ENCODE measurements at places on chromosomes 5 and 9.

- DNase-seq, result no peak
Observed at GRCh38 chr9:133673258-133673655, 37.1 kb downstream of the DBH start.

DNA sequence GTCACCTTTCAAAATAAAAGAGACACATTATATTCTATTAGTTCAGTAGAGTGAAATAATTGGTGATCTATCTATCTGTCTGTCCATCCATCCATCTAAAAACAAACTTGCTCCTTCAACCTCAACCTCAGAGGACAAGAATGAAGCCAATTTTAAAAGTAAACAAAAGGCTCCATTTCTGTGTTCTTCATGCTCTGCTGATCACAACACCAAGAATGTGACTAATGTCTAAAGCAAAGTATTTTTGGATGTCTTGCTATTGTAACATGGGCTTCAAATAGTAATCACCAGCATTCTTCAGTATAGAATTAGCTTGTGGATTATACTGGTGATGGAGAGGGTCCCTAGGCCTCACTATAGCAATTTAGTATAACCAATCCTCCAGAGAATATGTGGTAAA lies 1304.4 kb downstream of the MAT2B start:
- no peak for DNase-seq

DNA sequence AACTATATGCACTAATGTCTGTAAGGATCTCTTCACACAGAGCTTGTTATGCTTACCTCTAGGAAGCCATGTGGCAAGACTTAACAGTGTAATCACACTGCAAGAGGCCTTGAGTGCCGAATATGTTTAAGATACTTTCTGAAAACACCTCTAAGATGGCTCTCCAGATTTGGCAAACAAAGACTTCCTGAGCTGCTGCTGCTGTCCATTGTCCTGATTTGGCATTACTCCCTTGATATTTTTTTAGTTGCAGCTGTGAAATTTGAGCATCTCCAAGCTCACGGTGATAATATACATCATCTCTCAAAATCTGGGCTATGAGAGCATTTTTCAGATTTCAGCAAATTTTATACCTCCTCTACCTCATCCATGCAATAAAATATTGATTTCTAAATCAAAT lies 384.5 kb upstream of the CDH6 start:
- no peak for DNase-seq

- DNase-seq, result no peak
Observed at GRCh38 chr5:73630765-73631164, 4.8 kb downstream of the ARHGEF28 start.

GRCh38 chr5:110021251-110021650 lies 331.5 kb downstream of the MAN2A1 start:
- DNase-seq, result no peak

- no peak for DNase-seq
Observed at GRCh38 chr5:6943197-6944112, 230.2 kb downstream of the TENT4A start.

- no peak for DNase-seq
Observed at GRCh38 chr5:84080908-84081307, 303.8 kb downstream of the EDIL3 start.

DNA sequence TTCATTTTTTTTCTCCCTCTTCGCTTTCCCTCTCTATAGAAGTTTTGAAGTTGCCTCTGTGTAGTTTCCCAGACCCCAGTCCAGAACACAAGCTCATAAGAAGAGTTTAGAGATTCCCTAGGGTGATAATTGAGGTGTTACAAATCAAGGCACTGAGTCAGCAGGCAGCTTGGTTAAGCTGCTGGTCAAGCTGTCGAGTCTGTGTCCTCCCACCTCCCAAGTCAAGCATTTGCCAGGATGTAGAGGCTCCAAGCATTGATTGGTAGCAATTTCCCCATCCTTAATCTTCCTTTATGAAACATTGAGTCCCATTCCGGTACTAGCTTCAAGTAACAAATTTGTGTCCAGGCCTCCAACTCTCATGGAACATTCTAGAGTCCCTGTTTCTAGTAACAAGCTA lies 47.5 kb upstream of the SLC1A1 start:
- DNase-seq, result no peak

- no peak for DNase-seq
Observed at GRCh38 chr5:122965111-122965510, 71.4 kb downstream of the PPIC start.

DNA sequence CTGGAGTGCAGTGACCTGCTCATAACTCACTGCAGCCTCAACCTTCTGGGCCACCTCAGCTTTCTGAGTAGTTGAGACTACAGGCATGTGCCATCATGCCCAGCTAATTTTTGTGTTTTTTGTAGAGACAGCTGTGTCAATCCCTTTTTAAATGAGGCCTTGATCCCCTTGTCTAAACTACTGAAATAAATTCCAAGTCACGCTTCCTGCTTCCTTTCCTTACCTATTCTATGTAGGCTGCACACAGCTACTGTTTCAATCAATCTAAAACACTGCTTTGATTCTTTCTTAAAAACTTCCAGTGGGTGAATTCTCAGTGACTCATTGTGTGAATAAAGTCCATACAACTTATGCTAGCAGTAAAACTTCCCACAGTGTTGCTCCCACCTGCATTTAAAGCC lies 2.9 kb upstream of the C7 start:
- no peak for DNase-seq

DNA sequence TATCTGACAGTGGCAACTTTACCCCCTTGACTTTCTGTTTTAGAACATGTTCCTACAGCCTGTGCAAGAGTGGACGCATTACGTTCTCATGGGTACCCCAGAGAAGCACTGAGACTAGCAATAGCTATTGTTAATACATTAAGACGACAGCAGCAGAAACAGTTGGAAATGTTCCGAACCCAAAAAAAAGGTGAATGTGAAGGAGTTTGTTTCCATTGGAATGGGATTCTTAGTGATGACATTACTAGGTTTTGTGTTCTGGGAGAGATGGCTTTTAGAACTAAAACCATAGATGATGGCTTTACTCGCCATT lies 194.1 kb downstream of the ZSWIM6 start:
- DNase-seq, result no peak

GRCh38 chr9:109767404-109767803 lies 12.6 kb upstream of the PALM2AKAP2 start:
- no peak for DNase-seq

GRCh38 chr5:146716636-146717035 lies 161.9 kb downstream of the PPP2R2B start:
- no peak for DNase-seq

Data from GM18507 (cell line).